ENCODE measurements at places on chromosomes 1 and 21.

DNA sequence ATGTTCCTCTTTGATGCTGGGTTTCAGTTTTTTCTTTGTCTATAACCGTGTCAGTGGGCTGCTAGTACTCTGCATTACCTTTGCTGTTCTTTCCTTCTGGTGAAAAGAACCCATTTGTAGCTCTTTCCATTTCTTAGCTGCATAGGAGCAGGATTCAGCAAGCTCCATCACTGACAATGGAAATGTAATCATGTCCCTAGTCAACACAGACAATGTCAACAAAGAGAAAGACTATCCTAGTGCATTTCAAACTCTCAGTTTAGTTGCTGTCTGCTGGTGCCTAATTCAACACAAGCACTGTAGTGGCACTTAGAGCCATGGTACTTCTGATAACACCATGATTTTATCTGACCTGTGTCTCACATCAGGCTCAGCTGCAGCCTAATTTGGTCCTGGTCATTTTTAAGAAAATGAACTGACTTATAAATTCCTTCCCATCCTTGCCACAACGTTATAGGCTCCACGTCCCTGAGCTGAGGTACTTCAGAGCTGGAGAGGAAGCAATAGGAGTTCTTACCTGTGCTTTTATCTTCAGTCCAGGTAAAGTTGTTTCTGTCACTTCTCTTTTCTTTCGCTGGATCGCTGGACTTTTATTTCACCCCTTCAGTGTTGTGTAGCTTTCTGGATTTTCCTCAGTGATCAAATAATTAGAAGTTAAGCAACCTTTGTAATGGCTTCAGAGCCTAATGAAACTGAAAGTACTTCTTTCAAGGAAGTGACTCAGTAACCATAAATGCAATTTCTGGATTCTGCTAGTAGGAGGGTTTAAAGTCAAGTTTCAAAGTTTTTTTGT is at the start of gene GBP3:
TSS of gene GBP3 (minus strand) at position 700 of the 793 bp plus-strand sequence. CDS start 2,145 bp downstream, outside the sequence.
- DNase-seq = peak; percentile 78

DNA sequence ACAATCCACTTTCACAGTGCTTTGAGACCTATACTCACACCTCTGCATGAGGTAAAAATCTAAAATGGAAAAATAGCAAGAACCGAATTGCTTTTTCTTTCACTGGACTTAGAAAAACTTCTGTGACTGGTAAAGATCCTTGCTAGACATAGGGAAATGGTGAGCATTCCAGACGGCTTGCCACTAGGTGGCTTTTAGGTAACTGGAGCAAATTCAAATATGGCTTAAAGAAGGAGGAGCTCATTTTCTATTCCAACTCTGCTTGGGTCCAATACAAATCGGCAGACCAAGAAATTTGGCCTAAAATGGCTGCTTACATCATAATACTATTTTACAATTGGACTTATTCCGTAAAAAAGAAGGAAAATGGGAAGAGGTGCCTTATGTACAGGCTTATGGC is 977.9 kb downstream of the ADGRL2 start:
- no peak for DNase-seq

DNA sequence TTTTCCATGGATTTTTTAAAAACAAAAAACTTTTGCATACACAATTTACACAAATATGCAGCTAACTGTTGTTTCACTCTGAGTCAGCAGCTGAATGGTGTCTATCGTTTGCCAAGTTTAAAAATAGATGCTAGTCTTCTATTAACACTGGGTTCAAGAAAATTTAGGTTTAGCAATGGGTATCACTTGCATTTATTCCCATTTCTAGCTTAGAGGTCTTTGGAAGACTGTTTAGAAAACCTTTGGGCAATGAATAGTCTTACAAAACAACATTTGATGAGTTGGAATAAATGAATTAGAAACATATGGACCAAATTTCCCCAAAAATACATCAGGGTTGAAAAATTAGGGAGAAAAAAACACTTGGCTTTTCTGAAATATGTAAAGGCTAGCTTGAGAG is 165.8 kb downstream of the LYPLAL1 start:
- no peak for DNase-seq

DNA sequence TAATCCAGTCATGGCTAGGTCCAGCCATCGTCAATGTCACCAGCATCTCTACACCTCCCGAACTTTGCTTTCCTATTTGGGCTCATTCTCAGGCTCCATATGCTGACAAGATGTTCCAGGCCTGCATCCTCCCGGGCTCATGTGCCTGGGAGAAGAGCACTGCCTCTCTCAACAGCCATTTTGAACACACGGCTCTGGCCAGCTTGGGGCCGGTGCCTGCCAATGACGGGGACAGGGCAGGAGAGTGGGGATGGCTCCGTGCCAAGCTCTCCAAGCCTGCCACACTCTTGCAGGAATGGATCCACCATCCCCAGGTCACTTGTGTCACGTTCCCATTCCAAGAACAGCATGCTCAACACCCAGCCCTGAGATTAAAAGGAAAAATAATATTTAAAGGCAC is 61.4 kb upstream of the PAX7 start:
- no peak for DNase-seq

DNA sequence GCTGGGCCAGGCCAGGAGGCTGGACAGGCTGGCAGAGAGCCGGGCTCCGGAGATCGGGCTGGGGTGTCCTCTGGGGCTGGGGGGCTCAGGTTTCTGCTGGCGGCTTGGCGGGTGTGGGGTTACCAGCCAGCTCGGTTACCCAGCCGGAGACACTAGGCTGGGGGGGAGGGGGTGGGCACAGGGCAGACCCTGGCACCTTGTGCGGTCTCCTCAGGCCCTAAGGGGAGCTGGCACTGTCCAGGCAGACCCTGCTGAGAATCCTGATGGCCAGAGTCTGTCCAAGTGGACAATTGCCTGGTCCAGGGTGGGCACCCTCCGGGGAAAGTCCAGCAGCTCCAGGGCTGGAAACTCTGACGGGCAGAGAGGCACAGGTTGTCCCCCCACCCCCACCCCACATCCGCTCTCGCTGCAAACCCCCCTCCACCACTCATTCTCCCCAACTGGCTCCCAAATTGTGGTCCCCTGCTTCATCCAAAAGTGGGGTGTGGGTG is 6.7 kb downstream of the ZBTB7B start:
- DNase-seq = no peak

- no peak for DNase-seq
These were observed 5.6 kb downstream of the CRCT1 start for GRCh38 chr1:152519851-152520250.

- DNase-seq = no peak
These were observed 12.8 kb upstream of the RNF223 start for GRCh38 chr1:1086911-1087341.

DNA sequence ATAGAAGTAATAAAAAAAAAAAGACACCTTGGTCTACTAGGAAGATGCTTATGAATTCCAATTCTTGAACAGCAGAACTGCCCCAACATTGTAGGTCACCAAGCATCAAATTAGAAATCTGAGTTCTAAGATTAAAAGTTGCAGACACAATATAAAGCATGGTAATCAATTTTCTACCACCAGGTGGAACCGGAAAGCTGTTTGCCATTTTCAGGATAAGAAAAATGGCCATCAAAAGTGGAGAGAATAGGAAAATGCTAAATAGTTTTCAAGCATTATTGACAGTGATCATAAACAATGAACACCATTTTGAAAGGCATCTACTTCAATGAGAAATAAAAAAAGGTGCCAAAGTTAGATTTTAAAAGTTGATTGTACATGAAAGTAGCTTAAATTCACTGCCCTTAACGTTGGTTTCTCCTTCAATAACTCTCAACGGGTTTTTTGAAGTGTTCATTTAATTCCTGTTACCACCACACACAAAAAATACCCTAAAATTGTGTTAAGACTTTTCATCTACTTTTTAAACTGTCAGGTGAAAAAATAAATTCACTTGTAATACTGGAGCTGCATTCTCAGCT is 252.9 kb downstream of the KCNT2 start:
- peak; percentile 25 for DNase-seq

GRCh38 chr21:25772686-25773085 is 37.9 kb downstream of the GABPA start:
- no peak for DNase-seq

GRCh38 chr1:111742938-111743549 is 3.8 kb upstream of the INKA2 start:
- DNase-seq = no peak

DNA sequence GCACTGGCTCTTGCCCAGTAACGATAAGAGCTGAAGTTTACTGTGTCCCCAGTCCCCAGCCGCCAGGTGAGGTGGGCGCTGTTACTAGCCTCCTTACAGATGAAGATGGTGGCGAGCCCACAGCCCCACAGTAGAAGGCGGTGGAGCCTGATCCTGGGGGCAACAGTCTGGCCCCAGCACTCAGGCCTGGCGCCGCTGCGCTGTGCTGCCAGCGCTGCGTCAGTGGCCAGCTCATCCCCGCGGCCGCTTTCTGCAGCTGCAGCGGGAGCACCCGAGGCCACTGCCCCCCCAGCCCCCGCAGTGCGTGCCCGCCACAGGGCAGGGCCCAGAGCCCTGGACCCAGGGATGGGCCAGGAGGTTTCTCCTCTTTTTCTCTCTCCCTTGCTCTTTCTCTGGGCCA is 13.3 kb downstream of the H6PD start:
- DNase-seq = no peak

DNA sequence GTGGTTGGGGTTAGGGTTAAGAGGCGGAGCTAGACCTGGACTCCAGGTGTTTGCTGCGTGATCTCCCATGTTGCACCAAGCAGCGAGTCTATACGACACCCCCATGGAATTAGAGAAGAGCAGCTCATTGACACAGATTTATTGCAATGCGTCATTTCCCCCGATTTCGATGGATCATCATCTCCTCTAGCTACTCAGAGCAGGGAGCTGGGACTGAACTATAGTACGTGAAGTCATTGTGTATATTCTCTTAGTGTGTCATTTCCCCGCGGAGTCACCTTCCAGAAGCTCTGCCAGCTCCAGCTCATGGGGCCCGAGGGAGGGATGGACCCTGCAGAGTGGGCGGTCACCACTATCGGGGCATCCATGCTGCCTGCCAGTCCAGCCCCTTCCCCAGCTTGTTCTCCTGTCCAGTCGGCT is 7.5 kb upstream of the C2CD2 start:
- no peak for DNase-seq

DNA sequence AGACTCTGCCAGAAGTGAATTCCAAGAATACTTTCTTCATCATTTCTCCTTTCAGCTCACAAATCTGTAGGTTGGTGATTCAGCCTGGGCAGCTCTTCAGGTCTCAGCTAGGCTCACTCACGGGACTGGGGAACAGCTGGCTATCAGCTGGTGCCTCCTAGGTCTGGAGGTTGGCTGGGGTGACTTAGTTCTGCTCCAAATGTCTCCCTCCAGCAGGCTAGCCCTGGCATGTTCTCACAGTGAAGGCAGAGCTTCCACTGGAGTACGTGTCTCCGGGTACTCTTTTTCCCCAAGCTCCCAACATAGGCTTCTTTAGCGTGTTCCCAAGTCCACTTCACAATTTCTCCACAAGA is 12.5 kb upstream of the VAMP4 start:
- DNase-seq = no peak

- DNase-seq = peak; percentile 62
These were observed 32.2 kb upstream of the IL20 start for GRCh38 chr1:206833106-206833680.

DNA sequence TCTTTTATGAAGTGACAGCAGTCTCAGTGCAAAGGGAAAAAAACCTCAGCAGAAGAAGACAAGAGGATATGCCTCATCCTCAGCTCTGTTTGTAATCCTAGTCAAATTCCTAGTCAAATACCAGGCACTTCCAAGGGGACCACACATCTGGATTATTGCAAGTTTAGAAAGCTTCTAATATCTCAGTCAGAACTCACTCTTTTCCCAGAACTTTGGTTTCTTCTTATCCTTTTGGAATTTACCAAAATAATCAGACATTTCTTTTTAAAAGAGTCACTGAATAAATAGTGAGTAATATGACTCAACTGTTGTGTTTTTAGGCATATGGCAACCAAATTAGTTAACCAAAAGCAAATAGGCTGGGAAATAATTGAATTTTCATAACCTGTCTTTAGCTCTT is 47.8 kb downstream of the PRRX1 start:
- DNase-seq = no peak

- peak; percentile 95 for DNase-seq
These were observed 161.2 kb downstream of the RUNX1 start for GRCh38 chr21:34887725-34888568.

GRCh38 chr1:95388031-95388430 is 154.0 kb downstream of the RWDD3 start:
- DNase-seq = no peak

GRCh38 chr1:234776876-234777855 is 167.2 kb upstream of the IRF2BP2 start:
- no peak for DNase-seq

DNA sequence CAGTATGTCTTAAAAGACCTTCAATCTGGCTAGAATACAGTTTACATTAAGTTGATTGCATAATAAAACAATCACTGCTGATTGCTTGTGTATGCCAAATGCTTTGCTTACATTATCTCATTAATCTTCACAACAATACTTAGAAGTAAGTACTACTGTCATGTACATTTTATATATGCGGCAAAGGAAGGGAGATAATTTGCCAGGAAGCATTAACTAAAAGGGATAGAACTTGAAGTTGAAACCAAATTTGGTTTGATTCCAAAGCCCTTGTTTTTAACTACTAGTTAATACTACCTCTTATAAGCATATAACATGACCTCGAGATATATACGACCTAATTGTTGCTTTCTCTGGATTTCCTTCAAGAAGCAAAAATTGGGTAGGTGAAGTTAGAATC is 155.8 kb downstream of the NTMT2 start:
- DNase-seq = no peak

DNA sequence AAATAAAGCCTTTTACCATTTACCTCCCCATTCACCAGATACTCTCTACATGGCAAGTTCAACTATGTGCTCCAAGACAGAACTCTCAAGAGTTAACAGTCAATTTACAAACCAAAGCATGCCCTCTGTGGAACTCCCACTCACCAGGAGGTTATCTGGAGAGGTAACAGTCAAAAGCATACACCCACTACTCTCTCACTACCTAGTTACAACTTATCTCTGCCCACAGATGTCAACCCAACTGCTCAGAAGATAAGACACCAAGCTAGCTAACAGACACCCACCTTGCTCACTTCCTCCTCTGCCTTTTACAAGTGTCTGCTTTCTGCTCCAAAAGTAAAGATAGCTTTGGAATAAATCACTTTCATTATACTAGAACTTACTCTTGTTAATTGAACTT is 131.0 kb downstream of the TRIM33 start:
- no peak for DNase-seq

DNA sequence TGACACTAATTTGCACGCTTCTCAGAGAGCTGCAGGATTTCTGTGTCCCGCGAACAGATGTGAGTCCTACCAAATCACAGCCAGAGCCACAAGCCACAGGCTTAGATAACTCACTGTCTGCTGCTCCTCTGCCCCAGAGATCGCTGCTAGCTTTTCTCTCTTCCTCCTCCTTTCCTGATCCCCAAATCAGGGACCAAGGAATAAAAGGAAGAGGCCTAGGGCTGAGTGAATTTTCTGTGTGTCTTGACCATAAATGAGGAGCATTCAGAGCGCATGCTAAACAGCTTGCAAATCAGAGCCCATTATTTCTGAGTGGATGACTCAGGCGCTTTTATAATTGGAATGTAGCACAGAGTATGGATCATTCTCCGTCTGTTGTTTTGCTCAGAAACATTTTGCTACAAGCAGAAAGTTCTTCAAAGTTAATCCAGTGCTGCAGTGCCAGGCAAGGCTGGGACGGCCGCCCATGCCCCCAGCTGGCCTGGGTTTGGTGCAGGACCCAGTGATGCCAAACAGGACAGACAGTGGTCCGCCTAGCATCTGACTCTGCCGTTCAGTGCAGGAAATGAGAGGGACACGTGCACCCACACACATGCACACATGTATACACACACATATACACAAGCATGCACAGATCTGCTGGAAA is 38.2 kb downstream of the KCNAB2 start:
- no peak for DNase-seq

Measured in MM.1S (cell line).